Central memory CD8-positive, alpha-beta T cell (primary cell): ENCODE measurements at places on chromosomes 6 and 20.

- DNase-seq: no peak
Measured at GRCh38 chr20:50885781-50886180, 45.5 kb downstream of the ADNP start.

DNA sequence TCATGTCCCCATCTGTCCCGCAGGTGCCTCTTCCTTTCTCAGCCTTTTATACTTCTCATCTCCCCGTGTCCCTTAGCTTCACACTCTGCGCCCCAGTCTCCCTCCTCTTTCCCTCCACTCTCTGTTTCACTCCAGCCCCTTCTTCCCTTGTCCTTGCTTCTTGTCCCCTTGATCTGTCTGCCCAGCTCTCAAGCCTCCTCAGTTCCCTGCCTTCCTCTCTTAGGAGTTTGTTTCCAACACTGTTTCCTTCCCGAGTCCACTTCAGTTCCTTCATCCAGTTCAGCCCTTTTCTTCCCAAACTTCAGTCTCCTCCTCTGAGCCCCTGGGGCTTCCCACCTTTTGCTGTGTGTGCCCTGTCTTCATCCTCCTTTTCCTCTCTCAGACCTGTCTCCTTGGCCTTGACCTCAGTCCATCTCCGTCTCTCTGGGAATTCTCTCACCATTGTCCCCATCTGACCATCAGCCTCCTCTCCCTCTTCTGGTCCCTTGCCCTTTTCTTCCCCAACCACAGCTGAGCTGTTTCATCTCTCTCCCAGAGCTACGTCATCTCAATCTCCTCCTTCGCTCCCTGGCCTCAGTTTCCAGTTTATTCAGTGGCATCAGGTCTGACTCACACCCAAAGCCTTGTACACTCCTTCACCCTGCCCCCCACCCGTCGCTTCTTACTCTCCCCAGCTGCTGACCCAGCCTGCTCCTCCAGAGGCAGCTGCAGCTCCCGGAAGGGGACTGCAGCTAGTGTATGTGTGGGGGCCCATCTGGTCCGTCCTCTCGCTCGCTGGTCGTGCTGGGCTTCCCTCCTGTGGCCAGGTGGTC, 2.7 kb upstream of the DDR1 start:
- DNase-seq: no peak

GRCh38 chr6:155235087-155235486, 28.7 kb upstream of the CLDN20 start:
- no peak for DNase-seq

DNA sequence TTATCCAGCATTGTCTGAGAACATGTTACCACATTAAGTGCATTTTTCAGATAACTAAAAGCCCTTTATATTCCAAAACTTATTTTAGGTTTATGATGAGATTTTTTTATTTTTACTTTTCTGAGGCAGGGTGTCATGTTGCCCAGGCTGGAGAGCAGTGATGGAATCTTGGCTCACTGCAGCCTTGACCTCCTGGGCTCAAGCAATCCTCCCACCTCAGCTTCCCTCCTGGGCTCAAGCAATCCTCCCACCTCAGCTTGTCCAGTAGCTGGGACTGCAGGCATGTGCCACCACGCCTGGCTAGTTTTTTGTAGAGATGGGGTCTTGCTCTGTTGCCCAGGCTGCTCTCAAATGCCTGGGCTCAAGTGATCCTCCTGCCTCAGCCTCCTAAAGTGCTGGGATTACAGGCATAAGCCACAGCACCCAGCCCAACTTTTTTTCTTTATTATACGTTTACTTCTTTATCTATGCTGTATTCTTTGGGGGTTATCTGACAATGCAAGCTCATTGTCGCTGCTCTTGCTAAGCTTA, 6.2 kb downstream of the DYNLT1 start:
- no peak for DNase-seq

DNA sequence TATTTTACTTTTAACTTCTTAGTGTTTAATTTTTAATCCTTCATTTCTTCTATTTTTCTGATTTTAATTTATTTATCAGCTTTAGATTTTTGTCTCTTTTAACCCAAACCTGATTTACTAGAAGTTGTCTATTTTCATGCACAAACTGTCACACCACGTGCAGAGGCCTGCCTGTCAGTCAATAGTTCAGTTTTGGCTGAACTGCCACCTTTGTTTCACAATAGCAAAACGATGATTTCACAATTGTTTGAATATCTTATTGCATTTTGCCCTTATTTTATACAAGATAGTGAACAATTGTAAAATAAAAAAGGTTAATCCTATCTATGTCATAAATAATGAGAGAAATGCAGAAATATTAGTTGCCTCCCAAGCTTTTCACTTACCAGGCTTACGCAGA, 24.0 kb upstream of the PPP1R3G start:
- no peak for DNase-seq

DNA sequence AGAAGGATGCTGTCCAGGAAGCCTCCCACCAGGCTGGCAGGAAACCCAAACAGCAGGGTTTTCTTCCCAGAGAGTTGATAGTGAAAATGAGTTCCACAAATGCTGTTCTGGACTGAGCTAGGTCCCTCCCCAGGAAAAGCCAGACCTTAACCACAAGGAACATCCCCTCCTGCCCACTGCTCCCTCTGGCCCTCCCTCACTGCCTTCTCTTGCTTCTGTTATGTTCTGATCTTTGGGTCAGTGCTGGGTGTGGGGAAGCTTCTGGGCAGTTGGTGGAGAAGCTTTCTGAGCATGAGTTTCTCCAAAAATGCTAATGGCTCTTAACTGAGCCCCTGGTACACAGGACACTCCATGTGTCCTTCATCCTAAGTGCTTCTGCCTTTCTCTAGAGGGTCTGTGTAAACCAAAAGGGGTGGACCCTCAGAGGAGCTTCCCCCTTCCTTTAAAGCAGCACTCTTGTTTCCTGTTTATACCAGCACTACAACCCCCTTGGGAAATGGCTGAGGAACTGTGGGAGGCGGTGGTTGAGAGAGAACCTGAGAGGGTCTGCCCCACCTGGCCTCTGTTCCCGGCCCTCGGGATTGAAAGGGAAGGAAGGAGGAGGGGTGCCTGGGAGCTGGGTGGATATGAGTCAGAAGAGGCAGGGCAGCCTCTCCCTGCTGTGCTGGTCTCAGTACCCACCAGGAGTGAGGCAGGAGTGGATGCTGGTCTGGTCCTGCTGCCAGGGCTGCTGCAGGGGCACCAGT, 42.0 kb downstream of the CDS2 start:
- DNase-seq: no peak
